ENCODE measurements at places on chromosomes 6 and 20. TPM values are rescaled to one million over a fixed set of nuclear protein-coding genes. Genes with fewer than 3 reads are reported as not detected.

Gene GLO1
- 365 TPM for total RNA-seq

Gene HLA-DQA1
- not detected for total RNA-seq

Gene CCR6
- not detected for total RNA-seq

- DNase-seq: peak; percentile 64
Observed at GRCh38 chr20:52279706-52280105, 88.1 kb upstream of the ZFP64 start.

DNA sequence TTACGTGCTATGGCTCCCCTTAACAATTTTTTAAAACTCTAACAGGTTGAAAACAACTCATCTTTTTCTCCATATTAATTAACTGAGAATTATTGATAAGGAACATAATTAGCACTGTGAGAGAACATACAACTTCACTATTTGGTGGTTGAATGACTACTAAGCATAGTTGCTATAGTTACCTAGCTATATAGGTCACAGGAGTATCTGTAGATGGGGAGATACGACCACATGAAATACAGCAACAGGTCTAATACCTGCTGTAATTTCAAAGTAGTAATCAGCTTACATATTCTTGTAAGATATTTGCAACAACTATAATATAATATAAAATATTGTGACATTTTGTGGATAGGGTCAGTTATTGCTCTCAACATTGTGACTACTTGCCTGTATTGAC, 102.9 kb downstream of the ADGB start:
- no peak for DNase-seq
